ENCODE measurements at places on chromosomes 5 and 9. TPM values are rescaled to one million over a fixed set of nuclear protein-coding genes. Genes with fewer than 3 reads are reported as not detected.

BTF3 gene
- polyA plus RNA-seq: 505 TPM

FBP1 gene
- 0.29 TPM for polyA plus RNA-seq

QRFP gene
- polyA plus RNA-seq: not detected

CCDC192 gene
- polyA plus RNA-seq: not detected

COL15A1 gene
- not detected for polyA plus RNA-seq

SPATA31E1 gene
- polyA plus RNA-seq: not detected

TEX10 gene
- 31.3 TPM for polyA plus RNA-seq

ANKRD34B gene
- not detected for polyA plus RNA-seq

BAAT gene
- 0.08 TPM for polyA plus RNA-seq

RNF14 gene
- polyA plus RNA-seq: 64.4 TPM

GLE1 gene
- polyA plus RNA-seq: 22.2 TPM
